ENCODE measurements at places on chromosomes 16 and 17.

DNA sequence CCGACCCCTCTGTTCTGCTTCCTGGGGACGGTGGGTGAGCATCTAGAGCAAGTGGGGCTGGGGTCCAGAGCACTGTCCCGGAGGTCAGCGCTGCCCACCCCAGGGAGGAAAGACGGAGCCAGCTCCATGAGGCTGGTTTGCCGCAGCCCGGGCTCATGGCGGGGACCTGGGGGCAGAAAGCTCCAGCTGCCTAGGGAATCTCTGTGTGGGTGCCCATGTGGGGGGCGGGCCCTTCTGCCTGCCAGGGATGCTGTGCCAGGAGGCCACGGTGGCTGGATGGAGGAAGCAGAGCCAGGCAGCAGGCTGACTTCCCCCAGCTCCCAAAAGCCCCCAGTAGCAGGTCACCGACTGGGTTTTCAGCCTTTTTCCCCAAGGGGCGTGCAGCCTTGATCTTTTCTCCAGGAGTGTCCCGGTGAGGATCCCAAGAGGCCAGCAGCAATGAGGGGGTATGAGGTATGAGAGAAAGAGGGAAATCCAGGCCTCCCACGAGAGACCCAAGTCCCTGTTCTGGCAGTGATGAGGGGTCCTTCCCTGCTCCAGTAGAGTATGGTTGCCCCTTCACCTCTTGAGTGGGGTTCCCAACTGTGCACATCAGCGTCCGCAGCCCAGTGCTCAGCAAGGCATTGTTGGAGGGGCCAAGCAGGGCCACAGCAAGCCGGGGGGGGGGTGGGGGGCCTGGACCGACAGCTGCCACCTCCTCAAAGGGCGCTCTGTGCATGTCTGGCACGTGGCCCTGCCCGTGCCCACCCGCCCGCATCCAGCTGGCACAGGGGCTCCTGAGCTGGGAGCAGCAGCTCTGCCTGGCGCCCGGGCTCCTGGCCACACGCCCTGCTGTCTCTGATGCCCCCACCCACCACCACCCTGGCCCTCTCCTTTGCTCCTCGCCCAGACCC lies 15.6 kb upstream of the BCAR1 start:
- DNase-seq, result no peak

GRCh38 chr16:3068487-3068886 lies 3.0 kb downstream of the IL32 start:
- no peak for DNase-seq

DNA sequence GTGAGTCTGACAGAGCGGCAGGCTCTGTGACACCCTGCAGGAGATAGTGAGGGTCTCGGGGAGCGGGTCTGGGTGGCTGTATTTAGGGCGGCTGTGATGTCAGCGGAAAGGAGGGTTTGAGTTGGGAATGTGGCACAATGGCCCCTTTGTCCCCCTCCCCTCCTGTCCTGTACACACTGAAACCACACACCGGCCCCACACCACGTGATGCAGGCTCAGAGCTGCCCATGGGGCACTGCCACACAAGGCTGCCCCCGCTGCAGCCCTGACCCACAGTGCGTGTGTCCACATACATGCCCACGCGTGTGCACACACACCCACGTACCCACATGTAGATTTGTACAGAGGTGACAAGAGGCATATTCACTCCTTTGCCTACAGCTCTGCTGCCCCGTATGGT lies 15.3 kb downstream of the SGCA start:
- no peak for DNase-seq

DNA sequence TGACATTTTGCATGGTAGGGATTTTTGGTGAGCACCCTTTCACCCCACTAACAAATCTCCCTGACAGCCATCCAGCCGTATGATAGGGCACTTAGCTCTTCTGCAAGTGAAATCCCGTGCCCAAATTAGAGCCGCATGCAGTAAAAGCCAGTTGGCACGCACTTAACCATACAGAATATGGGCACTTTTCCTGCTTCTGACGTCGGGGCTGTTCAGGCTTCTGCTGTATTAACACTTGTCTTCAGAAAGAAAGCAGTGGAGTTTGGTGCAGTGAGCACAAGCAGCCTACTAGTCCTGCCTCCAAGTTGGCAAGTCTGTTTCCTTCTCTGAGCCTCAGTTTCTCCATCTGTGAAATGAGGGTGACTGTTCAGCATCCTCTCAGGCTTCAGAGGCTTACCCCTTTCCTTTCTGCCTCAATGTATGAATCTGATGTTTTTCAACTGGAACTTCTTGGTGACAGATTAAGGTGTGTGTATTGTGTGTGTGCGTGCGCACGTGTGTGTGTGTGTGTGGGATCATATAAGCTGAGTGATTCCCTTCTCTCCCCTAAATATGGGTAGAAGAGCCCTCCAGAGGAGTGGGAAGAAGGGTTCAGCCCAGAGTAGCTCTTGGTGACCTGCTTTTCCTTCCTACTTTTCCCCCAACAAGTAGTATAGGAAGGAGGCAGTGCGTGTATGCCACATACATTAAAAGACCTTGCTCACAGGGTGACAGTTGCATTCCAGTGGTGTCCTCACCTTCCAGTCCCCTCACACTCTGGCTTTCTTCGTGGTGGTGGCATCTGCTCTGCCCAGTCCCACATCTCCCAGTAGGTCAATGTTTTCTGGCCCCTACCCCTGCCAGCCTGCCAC lies 19.0 kb downstream of the IGF2BP1 start:
- no peak for DNase-seq

DNA sequence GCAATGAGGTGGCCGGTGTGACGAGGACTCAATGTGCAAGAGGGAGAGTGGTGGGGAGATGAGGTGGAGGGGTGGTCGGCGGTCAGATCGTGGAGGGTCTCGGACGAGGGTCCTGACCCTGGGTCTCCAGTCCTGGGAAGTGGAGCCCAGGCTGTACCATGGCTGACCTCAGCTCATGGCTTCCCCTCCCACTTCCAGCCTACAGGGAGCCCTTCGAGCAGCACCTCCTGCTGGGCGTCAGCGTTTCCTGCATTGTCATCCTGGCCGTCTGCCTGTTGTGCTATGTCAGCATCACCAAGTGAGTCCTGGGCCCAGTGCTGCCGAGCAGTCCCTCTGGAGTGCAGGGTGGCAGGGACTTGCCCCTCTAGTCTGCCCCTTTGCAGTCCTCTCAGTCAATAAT lies 41.8 kb downstream of the IL4R start:
- peak; percentile 16 for DNase-seq

- no peak for DNase-seq
Observed at GRCh38 chr17:83117583-83117982, 38.2 kb downstream of the METRNL start.

GRCh38 chr16:89576153-89577054 lies 846 bp downstream of the CPNE7 start:
- no peak for DNase-seq

- DNase-seq, result no peak
Observed at GRCh38 chr17:76529224-76530094, 8.1 kb downstream of the CYGB start.

DNA sequence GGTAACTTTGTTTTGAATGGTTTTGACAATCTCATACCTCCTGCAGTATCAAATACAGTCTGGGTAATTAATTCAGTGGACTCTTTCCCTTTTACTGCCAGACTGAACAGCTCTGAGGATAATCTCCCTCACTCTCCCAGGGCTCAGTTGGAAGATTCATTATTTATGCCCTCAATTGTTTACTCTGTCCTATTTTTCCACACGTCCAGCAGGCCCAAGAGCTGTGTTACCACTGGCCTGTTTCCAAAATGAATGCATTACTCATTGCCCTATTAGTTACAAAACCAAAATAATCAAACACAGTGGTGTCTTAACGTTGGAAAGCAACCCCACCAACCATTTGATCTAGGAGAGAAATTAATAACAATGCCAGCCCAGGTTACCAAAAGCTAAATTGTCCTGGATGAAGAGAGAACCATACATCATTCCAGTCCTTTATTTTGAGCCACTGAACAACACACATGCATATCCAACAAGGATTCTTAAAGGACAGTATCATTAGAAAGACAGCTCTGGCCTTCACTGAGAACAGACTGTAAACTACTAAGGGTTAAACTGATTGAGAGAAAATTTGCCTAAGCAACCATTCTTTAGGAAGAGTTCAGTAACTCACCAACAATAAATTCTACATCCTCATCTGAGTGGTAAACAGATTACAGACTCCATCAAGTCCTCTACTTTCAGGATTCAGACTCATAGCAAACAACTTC lies 34.5 kb downstream of the FAM222B start:
- no peak for DNase-seq

DNA sequence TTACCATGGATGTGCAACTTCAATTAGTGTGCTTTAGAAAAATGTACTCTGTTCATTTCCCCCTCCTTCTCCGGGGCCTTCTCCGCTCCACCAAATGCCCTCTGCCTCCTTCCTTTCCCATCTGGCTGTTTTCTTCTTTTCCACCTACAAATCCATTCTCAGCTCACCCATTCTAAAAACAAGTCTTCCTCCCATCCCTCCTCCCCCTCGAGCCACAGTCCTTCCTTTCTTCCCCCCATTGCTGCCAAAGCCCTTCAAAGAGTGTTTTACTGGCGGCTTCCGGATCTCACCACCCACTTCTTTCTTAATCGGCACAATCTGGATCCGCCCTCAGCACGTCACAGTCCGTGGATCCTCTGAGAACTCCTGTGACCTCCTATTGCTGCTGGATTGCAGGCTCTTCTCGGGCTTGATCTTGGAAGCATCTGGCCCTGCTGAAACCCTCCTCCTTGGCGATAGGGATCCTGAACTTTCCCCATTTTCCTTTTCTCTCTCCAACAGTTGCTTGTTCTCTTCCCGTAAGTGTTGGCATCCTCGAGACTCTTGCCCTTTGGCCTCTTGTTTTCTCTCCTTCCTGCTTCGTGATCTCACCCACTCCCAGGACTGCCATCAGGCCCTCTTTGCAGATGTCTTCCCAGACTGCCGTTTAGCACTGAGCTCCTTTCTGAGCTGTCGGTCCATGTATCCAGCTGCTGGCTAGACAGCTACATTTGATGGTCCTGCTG lies 36.0 kb upstream of the FBXO47 start:
- no peak for DNase-seq

- no peak for DNase-seq
Observed at GRCh38 chr16:30478766-30479478, 6.4 kb downstream of the ITGAL start.

GRCh38 chr16:54402270-54402669 lies 115.7 kb upstream of the IRX3 start:
- DNase-seq, result no peak

DNA sequence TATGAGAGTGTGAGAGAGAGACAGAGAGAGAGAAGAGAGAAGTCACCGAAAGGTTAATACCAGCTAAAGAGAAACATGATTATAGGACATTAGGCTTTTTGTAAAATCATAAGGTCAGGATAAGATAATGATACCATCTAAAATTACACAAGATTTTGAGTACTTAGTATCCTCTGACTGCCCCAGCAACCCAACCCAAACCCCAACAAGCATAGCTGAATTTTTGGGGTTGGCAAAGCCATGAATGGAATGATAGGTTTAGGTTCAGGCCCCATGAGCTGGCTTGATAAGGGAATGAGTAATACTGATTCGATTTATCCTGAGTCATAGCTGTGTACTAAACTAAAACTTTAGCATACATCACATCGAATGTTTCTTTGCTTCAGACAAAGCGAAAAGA lies 259.5 kb downstream of the IRX3 start:
- no peak for DNase-seq

DNA sequence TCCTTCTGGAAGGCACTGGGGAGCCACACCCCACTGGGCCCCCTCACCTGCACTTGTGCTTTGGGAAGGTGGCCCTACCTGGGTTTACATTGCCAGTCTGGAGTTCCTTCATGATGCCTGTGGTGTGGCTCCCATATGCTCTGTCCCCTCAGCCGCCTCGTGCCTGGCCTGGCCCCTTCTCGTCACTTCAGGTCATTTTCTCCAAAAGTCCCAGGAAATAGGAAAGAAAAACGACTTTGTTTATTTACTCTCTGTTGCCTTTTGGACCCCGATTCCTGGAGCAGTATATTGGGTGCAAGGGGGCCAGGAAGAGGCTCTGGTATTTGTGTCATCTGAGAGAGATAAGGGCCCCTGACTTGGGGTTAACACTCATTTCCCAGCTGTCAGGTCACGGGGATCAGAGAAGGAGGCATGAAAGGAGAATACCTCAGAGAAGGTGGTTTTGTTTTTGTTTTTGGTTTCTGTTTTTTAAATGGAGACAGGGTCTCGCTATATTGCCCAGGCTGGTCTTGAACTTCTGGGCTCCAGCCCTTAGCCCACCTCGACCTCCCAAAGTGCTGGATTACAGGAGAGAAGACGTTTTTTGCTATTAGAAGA lies 4.7 kb downstream of the SOCS3 start:
- no peak for DNase-seq

DNA sequence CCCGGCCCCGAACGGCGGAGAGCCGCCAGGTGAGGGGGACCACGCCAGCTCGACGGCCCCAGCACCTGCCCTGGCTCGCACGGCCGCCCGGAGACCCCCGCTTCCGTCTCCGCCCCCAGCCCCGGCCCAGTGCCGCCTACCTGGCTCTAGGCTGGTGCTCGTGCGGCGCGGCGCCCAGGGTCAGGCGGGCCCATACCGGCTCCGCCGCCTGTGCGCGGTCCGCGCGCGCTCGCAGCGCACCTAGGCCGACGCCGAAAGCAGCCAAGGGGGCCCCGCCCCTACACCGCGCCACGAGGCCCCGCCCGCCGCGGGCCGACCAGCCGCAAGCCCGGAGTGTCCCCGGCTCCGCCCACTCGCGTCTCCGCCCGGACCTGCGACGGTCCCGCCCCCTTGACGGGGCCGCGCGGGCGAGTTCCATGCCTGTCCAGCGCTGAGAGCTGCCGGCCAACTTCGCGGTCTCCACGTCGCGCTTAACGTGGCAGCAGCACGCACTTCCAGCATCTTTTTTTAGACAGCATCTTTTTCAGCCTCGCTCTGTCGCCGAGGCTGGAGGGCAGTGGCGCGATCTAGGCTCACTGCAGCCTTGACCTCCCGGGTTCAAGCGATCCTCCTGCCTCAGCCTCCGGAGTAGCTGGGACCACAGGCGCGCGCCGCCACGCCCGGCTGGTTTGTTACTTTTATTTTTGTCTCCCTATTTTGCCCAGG lies at the start of gene SLC25A39:
Gene SLC25A39 (minus strand): TSS at position 253 of the 705 bp plus-strand sequence. CDS start 1,261 bp downstream, outside the sequence.
- peak; percentile 80 for DNase-seq

DNA sequence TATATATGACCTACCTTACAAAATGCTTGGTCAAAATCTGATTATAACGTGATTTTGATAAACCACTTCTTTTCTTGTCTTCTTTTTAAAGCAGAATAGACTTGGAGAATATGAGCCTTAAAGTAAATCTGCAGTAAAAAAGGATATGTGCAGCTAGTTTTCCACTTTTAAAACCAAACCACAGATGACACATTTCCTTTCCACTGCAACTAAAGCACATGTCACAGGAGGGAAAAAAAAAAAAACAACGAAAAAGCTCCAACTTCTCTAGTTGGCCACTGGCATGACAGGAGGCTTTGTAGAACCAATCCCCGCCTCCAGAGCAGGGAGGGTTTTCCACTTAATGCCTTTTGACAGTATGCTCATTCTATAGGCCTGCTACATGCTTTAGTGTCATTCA lies at the start of gene EVI2A:
Gene EVI2A (minus strand): TSS at position 142 of the 400 bp plus-strand sequence. CDS start 2,609 bp downstream, outside the sequence.
- DNase-seq, result no peak

- no peak for DNase-seq
Observed at GRCh38 chr16:54422569-54422978, 136.0 kb upstream of the IRX3 start.

- no peak for DNase-seq
Observed at GRCh38 chr16:17397499-17397891, 73.3 kb downstream of the XYLT1 start.
